RWPE2 (cell line): ENCODE measurements at places on chromosomes 7 and 10.
A peak's percentile ranks its signal among the peaks of the same experiment; 100 is the strongest.

DNA sequence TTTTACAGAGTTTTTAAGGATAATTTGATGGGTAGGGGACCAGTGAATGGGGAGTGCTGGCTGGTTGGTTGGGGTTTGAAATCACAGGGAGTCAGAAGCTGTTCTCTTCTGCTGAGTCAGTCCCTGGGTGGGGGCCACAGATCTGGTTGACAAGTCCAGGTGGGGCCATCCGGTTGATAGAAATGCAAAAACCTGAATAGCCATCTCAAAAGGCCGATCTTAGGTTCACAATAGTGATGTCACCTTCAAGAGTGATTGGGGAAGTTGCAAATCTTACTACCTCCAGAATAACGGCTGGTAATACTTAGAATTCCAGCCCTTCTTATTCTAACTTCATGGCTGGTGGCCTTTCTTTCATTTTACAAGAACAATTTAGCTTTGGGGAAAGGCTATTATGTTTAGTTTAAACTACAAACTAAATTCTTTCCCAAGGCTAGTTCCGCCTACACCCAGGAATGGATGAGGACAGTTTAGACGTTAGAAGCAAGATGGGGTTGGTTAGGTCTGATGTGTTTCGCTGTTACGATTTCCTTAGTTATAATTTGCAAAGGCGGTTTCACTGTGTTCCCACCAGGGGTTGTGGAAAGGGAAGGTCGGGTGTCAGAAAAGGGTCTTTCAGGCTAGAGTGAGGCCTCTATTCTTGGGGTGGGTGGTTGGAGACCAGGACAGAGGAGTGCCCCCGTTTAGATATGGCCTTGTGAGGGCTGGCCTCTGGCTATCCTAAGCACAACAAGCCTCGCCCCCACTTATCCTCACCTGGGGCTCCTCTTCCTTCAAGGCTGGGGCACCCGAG, 27.4 kb downstream of the IFT22 start:
- no peaks in the 10 kb centered on the region for H3K4me1 ChIP-seq
- no peaks in the 10 kb centered on the region for H3K36me3 ChIP-seq
- H3K4me3 ChIP-seq = no peak overlapping the region
- DNase-seq = no peak
- H3K27me3 ChIP-seq = peaks cover 11% of the 10 kb centered on the region
- H3K27ac ChIP-seq = no peak overlapping the region

DNA sequence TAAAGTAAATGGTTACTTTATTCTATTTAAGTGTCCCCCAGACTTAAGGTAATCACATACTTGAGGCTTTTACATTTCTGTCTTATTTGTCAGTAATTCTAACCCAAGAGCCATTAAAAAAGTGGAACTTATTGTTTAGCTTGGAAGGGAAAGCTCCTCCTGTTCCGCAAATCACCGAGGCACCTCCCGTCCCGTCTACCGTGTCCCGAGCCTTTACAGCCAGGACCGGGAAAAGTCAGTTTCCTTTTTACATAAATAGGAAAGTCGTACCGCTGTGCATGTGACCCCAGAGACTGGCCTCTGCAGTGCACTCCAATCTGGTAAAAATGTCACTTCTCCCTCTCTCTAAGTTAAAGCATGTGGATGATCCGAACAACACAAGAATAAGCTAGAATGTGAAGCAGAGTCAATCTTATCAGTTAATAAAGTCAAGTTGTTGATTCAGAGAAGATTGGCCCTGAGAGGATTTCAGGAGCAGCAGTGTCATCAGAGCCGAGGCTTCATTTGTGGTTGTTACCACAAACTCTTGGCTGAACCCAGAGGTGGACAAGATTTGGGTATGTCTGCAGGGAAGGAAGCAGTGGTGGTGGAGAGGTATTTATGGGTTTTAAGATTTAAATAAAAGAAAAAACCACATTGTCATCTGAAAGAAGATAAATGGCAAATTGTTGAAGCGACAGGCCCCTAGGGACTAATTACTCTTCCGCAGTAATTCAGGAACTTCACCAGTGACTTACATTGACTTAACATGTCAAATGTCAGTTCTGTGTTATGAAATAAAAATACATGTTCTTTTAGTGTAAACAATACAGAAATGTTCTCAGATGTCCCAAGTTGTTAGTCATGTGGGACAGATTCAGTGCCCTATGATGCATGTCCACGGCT, 316.6 kb upstream of the ZNF32 start:
- H3K36me3 ChIP-seq = no peaks in the 10 kb centered on the region
- H3K27me3 ChIP-seq = no peaks in the 10 kb centered on the region
- no peaks in the 10 kb centered on the region for H3K4me1 ChIP-seq
- DNase-seq = no peak

DNA sequence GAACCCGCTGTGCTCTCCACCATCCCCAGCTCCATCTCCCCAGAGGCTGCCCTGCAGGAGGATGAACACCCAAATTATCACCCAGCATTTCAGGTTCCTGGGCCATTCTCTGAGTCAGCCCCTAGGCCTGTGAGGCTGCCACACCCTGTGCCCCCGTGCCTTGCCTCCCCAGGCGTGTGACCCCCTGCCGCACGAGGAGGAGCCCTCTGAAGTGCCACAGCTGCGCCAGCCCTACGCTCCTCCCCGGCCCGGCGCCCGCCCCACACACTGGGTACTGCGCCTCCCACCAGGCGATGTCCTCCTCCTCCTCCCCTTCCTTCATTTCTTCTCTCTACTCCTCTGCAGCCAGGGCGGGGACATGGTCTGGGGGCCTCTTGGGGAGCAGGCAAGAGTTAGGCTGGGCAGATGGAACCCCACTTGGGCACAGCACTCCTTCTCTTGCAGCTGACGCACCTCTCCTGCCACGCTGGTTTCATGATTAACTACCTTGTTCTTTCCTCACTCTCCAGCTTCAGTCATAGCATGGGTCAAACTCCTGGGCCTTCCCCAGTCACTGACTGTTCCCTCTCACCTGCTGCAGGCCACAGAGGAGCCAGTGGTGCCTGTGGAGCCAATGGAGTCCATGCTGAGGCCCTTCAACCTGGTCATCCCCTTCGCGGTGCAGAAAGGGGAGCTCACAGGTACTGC, 12.7 kb upstream of the ATP6V1F start:
- no peaks in the 10 kb centered on the region for H3K36me3 ChIP-seq
- no peaks in the 10 kb centered on the region for H3K27me3 ChIP-seq

DNA sequence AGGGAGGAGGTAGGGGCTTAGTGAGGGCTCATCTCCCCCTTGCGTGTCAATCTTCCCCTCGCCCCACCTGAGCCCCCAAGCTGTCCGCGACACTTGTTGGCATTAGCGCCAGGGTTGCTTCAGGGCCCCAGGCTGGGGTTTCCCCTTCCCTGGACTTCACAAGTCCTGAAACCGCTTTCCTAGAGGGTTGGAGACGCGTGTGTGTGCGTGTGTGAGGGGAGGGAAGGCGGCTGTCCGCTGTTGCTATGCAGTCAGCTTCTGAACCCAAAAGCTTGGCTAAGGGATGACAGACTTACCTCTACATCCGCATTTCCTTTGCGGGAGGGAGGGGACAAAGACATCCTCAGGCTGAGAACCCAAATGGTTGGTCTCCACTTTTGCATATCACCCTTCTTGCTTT, 803 bp downstream of the GOLGA7B start:
- no peaks in the 10 kb centered on the region for H3K36me3 ChIP-seq
- no peaks in the 10 kb centered on the region for H3K27me3 ChIP-seq
- H3K27ac ChIP-seq = no peak overlapping the region
- peak overlapping the region; percentile 44 for H3K4me3 ChIP-seq
- no peak for DNase-seq

DNA sequence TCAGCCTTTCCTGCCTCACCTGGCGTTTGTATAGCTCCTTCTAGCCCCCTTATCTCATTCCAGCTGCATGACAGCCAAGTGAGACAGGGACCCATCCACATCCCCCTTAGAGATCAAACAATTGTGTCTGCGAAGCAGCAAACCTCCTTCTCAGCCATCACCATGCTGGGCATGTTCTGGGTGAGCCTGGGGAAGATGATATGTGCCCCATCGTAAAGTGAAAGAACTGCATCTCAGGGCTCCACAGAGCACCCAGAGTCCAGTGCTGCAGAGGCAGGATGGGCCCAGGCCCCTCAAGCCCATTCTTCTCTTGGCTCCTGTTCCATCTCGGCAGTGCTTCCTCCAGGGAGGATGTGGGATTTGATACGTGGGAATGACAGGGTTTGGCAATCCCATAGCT, 43.2 kb downstream of the FIGNL1 start:
- no peak for DNase-seq
- no peak overlapping the region for H3K27ac ChIP-seq
- peaks cover 37% of the 10 kb centered on the region for H3K27me3 ChIP-seq
- H3K4me3 ChIP-seq = no peak overlapping the region

- peaks cover 64% of the 10 kb centered on the region for H3K4me1 ChIP-seq
- DNase-seq = no peak
- H3K27ac ChIP-seq = peak overlapping the region; percentile 100
- no peak overlapping the region for H3K4me3 ChIP-seq
These were observed 23.0 kb upstream of the KLF6 start for GRCh38 chr10:3807928-3808496.

- no peaks in the 10 kb centered on the region for H3K36me3 ChIP-seq
- H3K4me3 ChIP-seq = no peak overlapping the region
- no peaks in the 10 kb centered on the region for H3K4me1 ChIP-seq
These were observed 159.6 kb downstream of the PARD3 start for GRCh38 chr10:34655286-34656170.
